ENCODE measurements at places on chromosomes 2 and 18. TPM values are rescaled to one million over a fixed set of nuclear protein-coding genes. Genes with fewer than 3 reads are reported as not detected.

- DNase-seq: no peak
Observed at GRCh38 chr2:45765007-45765727, 113.7 kb downstream of the PRKCE start.

DNA sequence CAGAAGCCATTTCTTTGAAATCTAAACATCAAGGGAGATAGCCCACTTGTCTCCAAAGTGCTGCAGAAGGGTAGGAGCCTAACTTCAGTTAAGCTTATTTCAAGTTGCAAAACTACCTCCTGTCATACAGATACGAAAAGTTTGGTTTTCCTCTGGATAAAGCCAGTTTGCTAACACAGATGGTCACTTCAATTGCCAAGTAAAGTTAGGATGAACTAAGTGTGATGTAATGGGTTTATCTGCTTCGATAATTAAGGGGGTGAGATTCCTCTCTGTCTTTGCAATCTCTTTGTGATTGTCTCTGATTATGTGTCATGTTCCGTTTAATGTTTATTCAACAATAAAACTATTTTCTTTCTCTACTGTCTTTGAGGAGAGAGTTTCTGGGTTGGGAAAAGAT lies 156.4 kb downstream of the SLC39A10 start:
- no peak for DNase-seq

DNA sequence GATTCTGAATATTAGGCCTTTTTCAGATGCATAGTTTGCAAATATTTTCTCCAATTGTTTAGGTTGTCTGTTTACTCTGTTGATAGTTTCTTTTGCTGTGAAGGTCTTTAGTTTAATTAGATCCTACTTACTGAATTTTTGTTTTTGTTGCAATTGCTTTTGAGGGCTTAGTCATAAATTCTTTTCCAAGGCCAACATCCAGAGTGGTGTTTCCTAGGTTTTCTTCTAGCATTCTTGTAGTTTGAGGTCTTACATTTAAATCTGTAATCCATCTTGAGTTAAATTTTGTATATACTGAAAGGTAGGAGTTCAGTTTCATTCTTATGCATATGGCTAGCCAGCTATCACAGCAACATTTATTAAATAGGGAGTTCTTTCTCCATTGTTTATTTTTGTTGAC lies 404.8 kb downstream of the LNPK start:
- no peak for DNase-seq

DNA sequence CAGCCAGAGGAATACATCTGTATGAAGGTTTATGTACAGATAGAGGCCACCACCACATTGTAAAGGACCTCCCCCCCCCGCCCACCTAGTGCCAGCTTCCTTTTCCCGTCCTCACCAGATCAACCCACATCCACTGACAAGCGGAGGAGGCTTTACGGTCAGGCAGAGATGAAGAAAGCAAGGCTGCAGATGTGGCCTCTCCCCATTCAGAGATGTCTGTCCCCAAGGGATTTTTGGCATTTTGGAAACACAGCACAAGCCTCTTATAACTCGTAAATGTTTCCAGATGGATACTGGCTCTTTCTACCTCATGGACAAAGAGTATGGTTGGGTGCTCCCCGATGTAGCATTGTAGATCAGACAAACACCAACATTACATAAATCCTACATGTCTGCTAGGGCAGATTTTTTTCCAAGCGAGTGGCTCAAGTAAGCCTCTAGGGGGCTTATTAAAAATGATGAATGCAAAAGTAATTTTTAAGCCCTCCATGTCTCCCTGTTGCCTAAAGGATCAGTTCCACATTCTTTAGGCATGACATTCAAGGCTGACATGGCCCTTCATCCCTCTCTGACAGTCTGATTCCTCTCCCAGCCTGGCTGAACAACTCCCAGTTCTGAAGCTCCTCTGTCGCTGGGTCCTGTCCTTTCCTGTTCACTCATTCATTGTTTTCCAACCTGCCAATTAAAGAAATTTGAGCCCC lies 11.7 kb downstream of the VIT start:
- DNase-seq: no peak

- DNase-seq: no peak
Observed at GRCh38 chr18:74715865-74716712, 118.4 kb downstream of the ZNF407 start.

- DNase-seq: no peak
Observed at GRCh38 chr2:178776751-178777150, 30.5 kb downstream of the TTN start.

- no peak for DNase-seq
Observed at GRCh38 chr2:55916473-55917049, 7.0 kb downstream of the EFEMP1 start.

DNA sequence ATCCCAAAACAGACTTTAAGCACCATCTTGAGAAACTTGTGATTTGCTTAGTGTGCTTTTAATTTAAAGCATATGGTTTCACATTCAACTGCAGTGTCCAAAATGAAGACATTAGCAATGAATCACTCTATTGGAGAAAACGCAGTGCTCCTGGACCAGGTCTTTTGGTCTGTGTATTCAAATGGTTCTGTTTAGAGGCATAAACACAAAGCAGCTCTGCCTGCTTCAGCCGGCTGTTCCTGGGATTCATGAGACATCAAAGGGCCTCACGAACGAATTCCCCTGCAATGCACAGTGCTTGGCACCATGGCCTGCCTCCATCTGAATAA lies 117.1 kb upstream of the SP5 start:
- no peak for DNase-seq

DNA sequence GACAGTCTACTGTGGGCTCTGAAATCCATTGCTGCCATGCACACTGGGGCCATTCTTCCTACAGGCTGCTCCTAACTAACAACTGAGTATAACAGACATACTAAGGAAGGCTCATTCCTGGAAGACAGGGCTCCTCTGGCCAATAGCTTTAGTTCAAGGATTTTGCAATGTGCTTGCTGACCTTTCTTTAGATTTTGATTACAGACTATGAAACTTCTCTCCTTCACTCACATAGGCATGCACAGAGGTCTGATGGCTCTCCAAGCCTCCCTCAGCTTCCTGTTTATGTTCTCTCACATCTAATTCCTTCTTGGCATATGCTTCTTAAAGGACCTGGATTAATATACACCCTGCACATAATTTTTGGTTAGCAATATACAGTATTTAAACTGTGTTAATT lies 34.4 kb upstream of the ROCK1 start:
- no peak for DNase-seq

- no peak for DNase-seq
Observed at GRCh38 chr2:14872779-14873325, 240.3 kb downstream of the LRATD1 start.

DNA sequence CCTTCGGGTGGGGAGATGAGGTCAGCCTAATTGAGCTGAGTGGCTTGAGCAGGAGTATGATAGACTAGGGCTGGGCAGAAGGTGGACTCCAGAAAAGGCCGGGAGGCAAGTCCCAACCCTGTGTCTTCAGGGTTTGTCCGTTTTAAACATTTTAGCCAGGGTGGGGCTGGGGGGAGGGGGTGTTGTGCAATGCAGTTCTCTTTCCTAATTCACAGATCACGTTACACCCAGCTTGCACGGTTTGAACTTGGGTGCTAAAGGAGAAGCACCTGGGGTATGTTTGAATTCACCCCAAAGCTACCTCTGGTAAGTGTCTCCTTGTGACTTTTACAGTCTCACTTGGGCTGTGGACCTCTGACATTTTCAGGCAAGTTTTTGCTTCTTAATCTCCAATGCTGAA lies 233.3 kb downstream of the AGAP1 start:
- no peak for DNase-seq

GRCh38 chr2:57760381-57760801 lies 286.2 kb upstream of the VRK2 start:
- no peak for DNase-seq

- no peak for DNase-seq
Observed at GRCh38 chr2:146850746-146851145, 994.1 kb upstream of the ACVR2A start.

DNA sequence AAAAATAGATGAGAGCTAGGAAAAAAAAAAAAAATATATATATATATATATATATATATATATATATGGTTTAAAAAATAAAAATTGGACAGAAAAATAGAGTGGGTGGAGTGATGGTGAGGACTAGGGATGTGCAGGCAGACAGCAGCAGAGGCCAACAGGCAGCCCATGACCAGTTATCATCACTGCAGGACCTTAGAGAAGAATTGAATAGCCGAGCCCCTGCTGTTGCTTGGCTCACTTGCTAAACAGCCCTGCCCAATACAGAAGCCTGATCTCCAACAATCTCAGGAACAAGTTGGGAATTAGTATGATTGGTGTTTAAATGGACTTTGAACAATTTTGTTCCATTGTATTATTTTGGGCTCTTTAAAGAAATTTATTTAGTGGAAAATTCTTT lies 967.5 kb upstream of the PIK3C3 start:
- no peak for DNase-seq

DNA sequence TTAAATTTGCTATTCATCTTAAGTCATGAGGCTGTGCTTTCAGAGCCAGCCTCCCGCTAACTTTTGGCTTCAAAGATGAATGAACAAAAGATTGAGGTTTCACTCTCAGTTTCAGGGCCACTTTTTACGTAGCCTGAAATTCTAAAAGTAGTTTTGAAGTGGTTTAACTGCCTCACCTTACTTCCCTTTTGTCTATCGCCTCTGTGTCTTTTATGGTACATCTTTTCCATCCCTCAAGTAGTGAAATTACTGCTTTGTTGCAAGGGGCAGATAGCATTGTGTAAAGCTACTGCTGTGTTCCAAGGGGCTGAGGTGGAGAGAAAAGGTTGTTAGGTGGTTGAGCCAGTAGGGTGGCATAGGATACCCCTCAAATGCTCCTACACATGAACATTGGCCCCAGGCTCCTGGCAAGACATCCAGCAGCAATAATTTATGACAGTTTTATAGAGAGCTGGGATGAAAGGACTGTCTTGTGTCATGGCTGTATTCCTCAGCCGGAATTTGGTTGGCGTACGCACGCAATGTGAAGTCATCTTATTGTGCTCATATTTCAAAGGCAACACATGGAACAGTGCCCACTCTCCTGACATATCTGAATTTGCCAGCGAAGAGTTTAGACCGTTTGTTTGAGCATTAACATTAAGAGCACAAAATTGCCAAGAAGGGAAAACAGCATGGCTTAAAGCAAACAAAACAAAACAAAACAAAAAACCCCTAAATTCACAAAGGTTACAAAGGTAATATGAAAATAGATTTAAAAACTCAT lies 32.2 kb downstream of the QPCT start:
- DNase-seq: no peak

DNA sequence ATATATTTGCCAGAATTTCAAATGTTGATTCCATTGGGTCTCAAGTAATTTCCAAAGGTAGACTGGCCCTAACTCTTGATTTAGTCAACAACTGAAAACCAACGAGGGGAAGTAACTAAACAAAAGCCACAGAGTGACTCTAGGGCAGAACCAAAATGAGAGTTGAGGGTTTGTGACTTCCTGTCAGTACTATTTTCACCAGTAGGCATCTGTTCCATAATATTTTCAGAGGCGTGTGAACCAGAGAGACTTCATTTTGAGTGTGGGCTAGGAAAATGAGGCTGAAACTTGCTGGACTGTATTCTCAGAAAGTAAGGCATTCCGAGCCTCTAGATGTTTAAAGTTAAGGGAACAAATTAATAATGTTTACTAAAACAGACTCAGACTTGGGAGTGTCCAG lies 70.6 kb downstream of the GDF7 start:
- DNase-seq: no peak

- DNase-seq: no peak
Observed at GRCh38 chr2:197247083-197247482, 63.5 kb downstream of the ANKRD44 start.

GRCh38 chr2:227004482-227004881 lies 159.5 kb downstream of the COL4A4 start:
- DNase-seq: no peak

- DNase-seq: no peak
Observed at GRCh38 chr2:2324119-2324518, 7.0 kb downstream of the MYT1L start.

DNA sequence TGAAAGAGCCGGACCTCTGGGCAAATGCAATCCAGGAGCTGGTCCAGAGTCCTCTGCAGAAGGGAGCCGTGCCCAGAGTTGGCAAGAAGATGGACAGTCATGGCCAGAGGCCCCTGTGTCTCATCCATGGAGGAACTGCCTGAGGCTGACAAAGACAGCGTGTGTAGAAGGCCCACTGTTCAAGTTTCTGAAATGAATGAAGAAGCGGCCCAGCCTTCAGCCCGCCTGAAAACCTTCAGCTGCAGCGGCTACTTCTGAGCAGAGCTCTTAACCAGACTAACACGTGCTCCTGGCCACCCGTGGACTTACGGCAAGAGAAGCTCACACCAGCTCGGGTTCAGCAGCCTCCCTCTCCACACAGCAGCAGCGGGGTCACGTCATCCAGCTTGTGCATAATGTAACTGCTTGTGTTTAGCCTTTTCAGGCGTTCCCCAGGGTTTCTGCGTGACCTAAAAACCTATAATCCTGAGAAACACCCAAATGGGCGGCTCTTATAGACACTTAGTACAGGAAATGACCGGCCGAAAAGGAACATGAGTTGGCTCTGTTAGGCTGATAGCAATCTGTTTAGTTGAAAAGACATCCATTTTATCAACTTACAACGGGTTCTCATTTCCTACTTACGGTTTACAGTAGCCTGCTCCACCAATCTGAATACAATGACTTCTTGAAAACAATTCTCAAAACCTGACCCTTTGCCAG lies at the start of gene FAM124B:
TSS of gene FAM124B (minus strand) at position 467 of the 702 bp plus-strand sequence. CDS start at position 128, 339 bp downstream.
- peak; percentile 55 for DNase-seq

DNA sequence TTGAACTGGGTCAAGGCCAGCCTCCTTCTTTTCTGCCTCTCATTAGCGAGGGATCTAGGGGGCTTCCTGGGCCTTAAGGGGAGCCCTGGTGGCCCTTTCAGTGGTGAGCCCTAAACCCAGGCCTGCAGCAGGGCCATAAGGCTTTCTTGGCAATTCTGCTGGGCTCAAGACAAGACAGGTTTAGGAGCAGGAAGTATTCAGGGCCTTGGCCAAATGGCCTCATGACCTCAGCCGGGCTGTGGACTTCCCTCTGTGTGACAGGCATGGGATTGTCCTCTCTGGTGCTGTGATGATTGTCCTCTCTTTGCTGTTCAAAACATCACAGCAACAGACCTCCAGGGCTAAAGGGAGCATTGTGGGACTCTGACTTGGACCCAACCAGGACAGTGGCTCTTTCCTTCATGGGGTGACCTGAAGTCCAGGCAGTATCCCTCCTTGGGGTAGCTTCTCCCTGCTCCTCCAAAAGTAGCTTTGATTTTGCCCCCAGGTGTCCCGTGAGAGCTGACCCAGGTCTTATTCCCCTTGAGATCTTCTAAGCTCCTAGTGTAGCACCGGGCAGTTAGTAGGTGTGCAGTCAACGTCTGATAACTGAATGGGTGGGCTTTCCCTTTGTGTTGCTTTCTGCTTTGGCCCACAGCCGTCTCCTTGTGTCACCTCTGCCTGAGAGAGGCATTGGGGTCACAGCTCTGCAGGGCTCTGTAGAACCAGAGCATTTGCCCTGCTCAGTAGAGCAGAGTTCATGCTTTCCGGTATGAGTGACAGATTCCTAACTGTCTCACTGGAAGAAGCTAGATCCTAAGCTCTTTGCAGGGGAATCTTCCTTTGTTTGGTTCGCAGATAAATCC lies 14.7 kb downstream of the FOSL2 start:
- peak; percentile 42 for DNase-seq

Gene IL1RL2
- total RNA-seq: 2.2 TPM

Gene SIX2
- not detected for total RNA-seq

Gene AQP4
- total RNA-seq: 1.7 TPM

Gene IL36RN
- not detected for total RNA-seq

Gene FBXO41
- total RNA-seq: 0.33 TPM

Gene MFSD2B
- not detected for total RNA-seq

Gene DSEL
- total RNA-seq: 6.0 TPM

Gene TMEFF2
- total RNA-seq: not detected

Gene LCT
- total RNA-seq: not detected

Gene PFN4
- 0.22 TPM for total RNA-seq

Gene RAB6D
- 0.07 TPM for total RNA-seq

Gene CPSF3
- 11.7 TPM for total RNA-seq

All from right lobe of liver (tissue), 6 donors.